Activated CD8-positive, alpha-beta memory T cell treated with anti-CD3 and anti-CD28 coated beads, Interleukin-2, amount 50 U/mL, for 48 hours (primary cell): ENCODE measurements at places on chromosomes 1 and 21.

- no peak for DNase-seq
These were observed 66.3 kb downstream of the C1orf185 start for GRCh38 chr1:51168266-51168845.

- DNase-seq, result no peak
These were observed 21.3 kb downstream of the OVAAL start for GRCh38 chr1:180579961-180580611.

GRCh38 chr1:21586846-21587601 is 77.8 kb downstream of the ALPL start:
- no peak for DNase-seq

DNA sequence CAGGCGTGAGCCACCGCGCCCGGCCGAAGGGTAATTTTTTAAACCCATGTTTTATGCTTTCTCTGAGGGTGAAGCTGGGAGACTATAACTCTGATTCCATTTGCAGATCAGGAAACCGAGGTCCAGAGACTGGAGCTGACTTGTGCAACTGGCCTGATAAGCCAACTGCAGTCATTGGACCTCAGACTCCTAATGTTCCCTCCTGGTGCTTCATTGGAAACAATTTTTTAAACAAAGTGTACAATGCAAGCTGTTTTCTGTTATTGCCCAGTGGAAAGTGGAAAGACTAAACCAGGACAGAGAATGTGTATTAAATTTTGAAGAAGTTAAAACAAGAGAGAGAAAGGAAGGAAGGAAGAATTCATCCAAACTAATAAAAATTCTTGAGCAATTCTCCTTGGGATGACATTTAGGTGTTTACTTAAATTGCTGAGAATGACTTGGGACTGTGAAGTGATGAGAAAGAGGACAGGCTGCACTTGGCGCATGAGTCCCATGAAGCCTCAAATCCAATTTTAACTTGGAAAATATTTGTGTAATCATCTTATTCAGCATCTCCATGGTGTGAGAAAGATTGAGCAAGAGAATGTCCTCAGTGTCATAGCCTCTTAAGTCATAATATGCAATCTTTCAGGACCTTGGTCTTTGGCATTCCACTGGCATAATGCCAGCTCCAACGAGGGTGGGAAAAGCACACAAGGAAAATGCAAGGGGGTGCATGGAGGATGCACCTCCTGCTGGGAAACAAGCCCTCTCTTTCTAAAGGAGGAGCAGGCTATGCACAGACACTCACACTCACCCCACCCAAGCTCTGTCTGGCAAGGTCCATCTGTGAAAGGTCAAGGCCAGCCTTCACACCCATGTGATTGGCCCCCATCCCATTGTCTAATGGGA is 342.0 kb downstream of the SIPA1L2 start:
- DNase-seq, result no peak

DNA sequence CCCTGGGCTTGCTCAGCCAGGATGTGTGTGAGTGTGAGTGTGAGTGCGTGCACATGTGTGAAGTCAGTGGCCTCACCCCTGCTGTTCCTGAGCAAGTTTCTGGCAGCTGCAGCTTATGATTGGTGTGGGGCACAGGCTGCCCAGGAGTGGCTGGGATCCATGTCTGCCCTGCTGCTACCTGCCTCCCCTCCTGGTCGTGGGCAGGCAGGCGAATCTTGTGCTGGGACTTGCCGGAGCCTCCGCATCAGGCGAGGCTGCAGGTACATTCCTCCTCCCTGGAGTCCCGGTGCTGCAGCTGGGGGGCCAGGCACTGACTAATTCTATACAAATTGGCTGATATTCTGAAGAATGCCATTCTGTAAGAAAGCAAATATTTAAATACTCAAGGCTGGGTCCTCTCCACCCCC is 85.6 kb upstream of the WNT4 start:
- no peak for DNase-seq
